ENCODE measurements at places on chromosomes 5 and 9. TPM values are rescaled to one million over a fixed set of nuclear protein-coding genes. Genes with fewer than 3 reads are reported as not detected.

DNA sequence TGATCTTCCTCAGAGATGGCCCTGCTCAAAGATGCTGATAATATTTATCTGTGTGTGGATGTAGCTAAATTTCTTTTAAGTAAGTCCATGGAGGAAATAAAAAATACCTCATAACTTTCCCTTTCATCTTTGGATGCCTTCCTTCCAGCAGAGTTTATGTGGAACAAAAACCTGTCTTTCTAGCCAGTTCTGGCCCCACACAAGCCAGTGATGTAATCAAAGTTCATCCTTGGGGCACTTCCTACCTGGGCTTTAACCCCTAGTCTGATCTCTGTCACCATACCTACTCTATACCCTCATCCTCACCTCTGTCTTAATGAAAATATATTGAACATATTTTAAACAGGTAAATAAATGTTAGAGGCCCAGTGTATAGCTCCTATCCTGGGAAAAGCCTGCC is 39.8 kb upstream of the RASGRF2 start:
- DNase-seq: no peak

The CTNND2 gene
- total RNA-seq: 0.42 TPM

DNA sequence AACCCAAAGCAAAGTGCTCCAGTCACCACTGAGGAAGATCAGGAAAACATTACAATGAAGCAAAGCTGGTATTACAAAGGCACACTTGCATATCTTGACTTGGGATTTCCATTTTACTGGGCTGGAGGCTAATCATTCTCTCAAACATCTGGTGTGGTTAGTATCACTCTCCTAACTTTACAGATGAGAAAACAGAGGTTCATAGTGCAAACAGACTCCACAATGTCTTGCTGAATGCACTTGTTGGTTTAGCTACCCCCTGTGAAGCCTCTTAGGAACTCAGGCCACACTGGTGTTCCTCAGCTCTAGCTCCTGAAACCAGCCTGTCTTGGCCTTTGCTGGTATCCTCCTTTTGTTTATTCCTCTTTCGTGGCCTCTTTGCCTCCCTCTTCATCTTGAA is 29.5 kb upstream of the SMAD5 start:
- DNase-seq: no peak

- DNase-seq: no peak
These were observed 6.1 kb downstream of the PTCD2 start for GRCh38 chr5:72326306-72326649.

The FOXD4 gene
- total RNA-seq: 0.38 TPM

DNA sequence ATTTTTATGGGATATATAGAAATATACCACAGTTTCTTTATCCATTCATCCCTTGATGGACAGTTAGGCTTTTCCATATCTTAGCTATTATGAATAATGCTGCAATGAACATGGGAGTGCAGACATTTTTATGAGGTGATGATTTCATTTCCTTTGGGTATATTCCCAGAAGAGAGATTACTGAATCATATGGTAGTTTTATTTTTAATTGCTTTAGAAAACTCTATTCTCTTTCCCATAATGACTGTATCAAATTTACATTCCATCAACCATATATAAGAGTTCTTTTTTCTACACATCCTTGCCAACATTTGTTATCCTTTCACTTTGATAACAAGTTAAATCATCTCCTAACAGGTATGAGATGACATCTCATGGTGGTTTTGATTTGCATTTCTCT is 821.6 kb downstream of the TLE1 start:
- no peak for DNase-seq

DNA sequence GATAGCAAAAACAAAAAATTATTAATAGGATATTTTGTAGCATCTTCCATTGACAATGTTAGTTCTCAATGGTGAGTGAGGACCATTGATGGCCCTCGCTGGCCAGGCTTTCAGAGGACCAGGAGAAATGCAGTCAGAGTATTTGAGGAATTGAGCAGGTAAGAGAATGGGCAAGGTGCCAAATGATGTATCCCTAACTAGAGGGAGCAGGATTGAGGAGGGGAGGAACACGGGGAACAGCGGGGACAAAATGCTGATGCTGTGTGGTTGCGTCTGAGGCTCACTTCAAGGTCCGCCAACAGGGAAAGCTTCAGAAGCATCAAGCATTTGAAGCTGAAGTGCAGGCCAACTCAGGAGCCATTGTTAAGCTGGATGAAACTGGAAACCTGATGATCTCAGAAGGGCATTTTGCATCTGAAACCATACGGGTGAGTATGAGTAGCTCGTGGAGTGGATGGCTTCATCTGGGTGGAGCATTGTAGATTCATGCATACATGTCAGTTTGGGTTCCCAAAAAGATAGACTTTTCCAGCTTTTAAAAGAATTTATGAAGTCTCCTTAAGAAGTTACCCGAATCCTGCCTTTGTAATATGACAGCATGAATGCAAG is 16.2 kb downstream of the SPTAN1 start:
- DNase-seq: no peak

DNA sequence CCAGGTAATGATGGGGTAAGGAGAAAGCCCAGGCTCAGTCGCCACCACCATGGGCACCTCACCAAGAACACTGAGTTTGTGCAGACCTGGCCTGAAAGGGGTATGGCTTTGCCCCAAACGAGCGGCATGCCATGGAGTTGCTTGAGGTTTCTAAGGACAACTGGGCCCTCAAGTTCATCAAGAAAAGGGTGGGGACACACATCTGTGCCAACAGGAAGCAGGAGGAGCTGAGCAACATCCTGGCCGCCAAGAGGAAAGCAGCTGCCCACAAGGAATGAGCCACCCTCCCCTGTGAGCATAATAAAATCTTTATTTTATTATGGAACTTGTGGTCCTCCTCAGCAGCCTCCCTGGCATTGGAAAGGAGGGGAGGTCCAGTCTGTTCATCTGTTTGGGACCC is 23.8 kb downstream of the CD14 start:
- DNase-seq: no peak
